ENCODE measurements at places on chromosomes 13 and 19. TPM values are rescaled to one million over a fixed set of nuclear protein-coding genes. Genes with fewer than 3 reads are reported as not detected.

DNA sequence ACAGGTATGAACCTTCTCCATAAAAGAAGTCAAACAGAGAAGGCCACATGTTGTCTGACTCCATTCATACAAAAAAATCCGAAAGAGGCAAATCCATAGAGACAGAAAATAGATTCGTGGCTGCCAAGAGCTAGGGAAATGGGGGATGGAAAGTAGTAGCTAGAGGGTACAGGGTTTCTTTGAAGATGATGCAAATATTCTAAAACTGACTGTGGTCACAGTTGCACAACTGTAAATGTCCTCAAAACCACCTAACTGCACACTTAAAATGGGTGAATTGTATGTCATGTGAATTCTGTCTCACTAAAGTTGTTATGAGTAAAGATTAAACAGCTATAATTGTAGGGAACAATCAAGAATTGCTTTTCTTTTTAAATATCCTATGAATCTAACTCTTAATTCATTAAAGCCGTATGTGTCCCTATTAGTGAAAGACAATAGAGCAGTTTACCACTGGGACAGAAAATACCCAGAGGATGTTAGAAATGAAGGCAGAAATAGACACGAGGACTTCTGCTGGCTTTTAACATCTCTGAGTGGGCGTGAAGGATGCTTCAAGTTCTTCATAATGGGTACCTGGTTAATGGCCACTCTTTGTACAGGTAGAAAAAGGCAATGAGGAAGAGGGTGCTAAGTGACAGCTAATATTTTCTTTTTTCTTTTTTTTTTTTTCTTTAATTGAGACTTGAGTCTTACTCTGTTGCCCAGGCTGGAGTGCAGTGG, 21.2 kb downstream of the INSR start:
- DNase-seq: no peak

The CGB1 gene
- not detected for total RNA-seq

The FFAR2 gene
- 0.36 TPM for total RNA-seq

The ACOD1 gene
- total RNA-seq: not detected

GRCh38 chr19:3733549-3734309, 25.5 kb downstream of the TJP3 start:
- DNase-seq: no peak

DNA sequence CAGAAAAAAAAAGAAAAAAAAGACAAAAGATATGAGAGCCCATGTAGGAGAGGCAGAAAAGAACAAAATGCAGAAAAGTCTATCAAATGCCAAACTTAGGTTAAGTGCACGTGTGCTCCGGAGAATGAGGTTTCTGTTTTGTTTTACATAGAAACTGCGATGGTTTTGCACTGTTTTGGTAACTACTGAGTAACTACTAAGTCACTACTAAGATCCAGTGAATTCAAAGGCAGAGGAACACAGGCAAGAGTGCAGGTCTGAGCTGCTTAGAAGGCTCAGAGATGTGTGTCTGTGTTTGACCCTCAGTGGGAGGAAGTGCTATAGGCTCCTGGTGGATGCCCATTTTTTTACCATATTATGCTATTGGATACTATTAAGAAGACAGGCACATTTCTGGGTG, 299.3 kb downstream of the NDFIP2 start:
- no peak for DNase-seq

GRCh38 chr19:16309643-16310042, 15.0 kb upstream of the KLF2 start:
- no peak for DNase-seq

DNA sequence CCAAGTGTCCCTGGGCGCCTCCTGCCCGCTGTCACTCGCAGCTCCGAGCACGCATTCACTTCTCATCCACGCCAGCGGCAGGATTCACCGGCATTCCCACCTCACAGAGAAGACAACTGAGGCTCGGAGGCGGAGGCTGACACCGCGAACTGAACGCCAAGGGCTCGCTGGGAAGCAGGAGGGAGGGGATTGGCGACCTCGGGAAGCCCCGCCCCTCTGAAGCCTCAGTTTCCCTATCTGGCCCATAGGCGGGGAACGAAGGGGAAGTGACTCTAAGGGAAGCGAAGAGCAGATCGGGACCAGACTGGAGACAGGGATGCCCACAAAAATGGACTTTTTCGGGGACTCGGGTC, 256 bp downstream of the MICOS13 start:
- DNase-seq: no peak

The EPS8L1 gene
- total RNA-seq: 64.6 TPM

DNA sequence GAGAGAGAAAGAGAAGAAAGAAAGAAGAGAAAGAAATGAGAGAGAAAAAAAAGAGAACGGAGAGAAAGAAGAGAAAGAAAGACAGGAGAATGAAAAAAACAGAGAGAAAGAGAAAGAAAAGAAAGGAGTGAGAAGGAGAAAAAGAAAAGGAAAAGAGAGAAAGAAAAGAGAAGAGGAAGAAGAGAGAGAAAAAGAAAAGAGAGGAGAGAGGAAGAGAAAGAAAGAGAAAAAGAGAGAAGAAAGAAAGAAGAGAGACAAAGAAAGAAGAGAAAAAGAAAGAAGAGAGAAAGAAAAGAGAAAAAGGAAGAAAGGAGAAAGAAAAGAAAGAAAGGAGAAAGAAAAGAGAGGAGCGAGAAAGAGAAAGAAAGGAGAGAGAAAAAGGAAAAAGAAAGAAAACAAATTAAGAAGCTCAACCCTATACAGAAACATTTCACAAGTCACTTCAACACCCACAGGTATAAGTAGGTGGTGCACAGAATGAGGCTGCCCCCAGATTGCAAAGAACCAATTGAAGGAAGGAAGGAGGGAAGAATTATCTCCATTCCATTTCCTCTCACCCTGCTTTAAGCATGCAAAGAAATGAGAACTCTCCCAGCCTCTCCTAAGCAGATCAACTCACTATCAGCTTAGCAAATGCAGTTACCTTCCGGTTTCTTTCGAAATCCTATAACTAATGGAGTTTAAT, 98.8 kb upstream of the CACNA1A start:
- DNase-seq: no peak

DNA sequence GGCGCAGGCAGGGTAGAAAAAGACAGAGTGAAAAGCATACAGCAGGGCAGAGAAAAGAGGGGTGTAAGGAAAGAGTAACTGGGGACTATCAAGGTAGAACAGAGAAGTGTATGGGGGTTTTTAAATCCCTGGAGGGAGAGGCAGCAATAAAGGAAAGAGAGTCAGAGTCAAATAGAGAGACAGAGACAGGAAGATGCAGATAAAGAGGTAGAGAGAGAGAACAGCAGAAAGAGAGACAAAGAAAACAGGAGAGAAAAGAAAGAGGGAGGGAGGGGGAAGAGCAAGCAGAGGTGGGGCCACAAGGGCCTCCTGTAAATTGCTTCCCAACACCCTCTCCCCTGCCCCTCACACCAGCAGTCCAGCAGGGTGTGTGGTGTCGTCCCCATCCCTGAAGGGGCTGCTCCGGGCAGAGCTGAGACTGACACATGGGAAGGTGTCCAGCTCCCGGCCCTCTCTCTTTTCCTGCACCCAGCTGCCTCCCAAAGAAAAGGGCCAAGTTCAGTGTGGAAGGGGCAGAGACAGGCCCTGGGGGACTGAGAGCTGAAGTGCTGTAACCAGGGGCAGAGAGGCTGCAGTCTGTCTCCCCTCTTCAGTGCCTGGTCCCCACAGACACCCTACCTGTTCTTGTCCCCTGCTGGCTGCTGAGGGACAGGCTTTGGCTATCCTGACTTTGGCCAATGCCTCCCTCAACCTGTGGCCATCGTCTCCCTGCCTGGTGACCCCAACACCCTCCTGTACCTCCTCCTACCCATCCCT, 17.4 kb upstream of the POU2F2 start:
- no peak for DNase-seq

- no peak for DNase-seq
Observed at GRCh38 chr19:50932690-50933083, 20.2 kb downstream of the KLK5 start.

DNA sequence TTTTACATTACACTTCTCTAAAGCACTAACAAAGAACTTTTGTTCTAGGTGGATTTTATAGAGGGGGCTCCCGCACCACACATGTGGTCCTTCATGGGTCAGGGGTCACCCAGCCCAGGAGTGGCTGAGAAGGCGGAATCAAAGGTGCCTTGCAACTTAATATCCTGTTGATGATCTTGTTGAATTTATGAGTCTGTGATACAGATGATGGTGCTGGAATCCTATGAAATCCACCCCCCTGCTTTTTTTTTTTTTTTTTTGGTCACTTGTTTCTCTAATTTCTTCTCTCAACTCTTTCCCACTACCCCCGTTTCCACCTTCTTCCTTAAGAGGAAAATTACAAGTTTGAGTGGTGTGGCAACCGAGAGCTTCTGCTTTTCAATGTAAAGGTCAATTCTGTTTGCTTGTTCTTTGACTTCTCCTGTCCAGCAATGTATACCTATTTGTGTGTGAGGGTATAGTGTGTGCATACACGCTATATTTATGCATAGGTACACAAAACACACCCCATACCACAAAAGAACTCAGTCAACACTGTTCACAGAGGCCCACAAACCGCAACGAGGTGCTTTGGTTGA, 4.2 kb upstream of the ZIC2 start:
- DNase-seq: no peak

- no peak for DNase-seq
Observed at GRCh38 chr13:48210178-48210577, 22.8 kb upstream of the ITM2B start.

The NKPD1 gene
- 0.60 TPM for total RNA-seq

The SULT2B1 gene
- total RNA-seq: 1.6 TPM

GRCh38 chr19:38388349-38389100, at the start of gene SPRED3:
TSS of gene SPRED3 (plus strand) at chr19:38388697. CDS start at chr19:38390303, 1,606 bp downstream.
- DNase-seq: no peak

DNA sequence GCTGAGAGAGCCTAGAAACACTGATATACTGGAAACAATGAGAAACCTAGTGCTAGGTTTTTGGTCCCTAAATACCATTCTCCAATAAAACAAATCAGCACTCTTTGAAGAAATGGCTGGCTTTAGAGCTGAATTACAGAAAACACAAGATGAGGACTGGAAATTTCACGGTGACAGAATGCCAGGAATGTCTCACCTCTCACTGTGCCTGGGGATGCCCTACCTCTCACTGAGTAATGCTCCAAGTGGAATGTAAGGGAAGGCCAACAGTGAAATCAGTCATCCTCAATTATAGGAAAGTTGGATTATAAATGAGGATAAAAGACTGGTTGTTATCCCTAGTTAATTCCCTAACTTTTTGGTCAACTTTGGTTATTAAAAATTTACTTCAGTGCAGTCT, 259.0 kb downstream of the NALCN start:
- no peak for DNase-seq

The INSR gene
- 78.9 TPM for total RNA-seq

The ATXN8OS gene
- not detected for total RNA-seq

Data from ureter (tissue), 1 donor.